ENCODE measurements at places on chromosomes 12 and 14.

GRCh38 chr12:117875744-117876435 is 92.9 kb downstream of the KSR2 start:
- peak; percentile 66 for DNase-seq

- DNase-seq: no peak
These were observed 37.3 kb downstream of the PTGER2 start for GRCh38 chr14:52351233-52352060.

DNA sequence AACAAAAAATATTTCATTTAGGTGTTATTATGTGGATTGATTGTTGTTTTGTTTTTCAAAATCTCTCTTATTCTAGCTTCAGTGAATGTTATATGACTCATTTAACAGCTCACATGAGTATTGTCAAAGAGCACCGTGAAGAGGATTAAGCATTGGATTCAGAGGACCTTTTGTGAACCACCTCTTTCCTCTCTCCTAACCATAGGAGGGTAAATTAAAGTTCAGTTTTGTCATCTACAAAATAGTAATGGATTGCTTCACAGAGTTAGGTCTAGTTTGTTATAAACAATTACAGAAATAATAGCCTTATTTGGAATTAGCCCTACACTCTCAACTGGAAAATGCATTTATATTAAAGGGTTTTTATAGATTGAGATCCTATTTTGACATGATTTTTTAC is 962 bp upstream of the KERA start:
- no peak for DNase-seq

GRCh38 chr12:1984759-1985158 is 19.5 kb downstream of the DCP1B start:
- no peak for DNase-seq

- no peak for DNase-seq
These were observed 45.9 kb downstream of the DIP2B start for GRCh38 chr12:50550530-50551223.

- no peak for DNase-seq
These were observed 5.2 kb downstream of the OR11G2 start for GRCh38 chr14:20195911-20196310.

DNA sequence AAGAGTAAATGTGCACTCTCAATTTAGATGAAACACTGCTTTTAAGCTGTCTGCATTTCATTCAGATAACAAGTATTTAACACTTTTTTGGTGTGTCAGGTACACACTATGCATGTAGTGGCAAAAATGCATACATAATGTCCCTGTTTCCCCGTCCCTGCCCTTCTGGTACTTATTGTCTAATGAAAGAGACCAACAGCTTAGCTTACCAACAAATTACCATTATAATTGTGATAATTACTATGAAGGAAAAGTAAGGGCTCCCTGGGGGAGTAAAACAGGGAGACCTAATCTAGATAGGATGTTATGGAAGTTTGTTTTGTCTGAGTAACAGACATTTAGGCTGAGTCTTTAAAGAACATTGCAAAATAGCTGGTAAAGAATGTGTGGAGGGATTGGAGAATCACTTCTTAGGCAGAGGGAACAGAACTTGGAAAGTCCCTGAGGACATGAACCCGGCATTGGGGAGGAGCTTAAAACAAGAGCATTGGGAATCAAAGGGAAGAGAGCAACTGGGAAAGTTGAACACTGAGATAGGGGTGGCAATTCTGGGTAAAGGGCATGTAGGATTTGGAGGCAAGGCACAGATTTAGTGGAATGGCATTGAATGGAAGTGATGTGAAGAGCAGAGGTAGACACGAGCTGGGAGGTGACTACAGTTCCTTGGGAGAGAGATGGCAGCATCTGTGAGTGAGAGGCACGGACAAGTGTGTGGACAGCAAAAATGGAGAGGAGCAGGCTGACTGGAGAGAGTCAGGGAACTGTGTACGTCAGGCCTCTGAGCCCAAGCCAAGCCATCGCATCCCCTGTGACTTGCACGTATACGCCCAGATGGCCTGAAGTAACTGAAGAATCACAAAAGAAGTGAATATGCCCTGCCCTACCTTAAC is 181.6 kb downstream of the GRIP1 start:
- DNase-seq: no peak

GRCh38 chr14:94026889-94027469 is 839 bp downstream of the OTUB2 start:
- no peak for DNase-seq

- DNase-seq: no peak
These were observed 6.4 kb upstream of the ZNF385A start for GRCh38 chr12:54390668-54391551.

GRCh38 chr14:58969951-58970751 is 218.3 kb upstream of the DAAM1 start:
- no peak for DNase-seq

DNA sequence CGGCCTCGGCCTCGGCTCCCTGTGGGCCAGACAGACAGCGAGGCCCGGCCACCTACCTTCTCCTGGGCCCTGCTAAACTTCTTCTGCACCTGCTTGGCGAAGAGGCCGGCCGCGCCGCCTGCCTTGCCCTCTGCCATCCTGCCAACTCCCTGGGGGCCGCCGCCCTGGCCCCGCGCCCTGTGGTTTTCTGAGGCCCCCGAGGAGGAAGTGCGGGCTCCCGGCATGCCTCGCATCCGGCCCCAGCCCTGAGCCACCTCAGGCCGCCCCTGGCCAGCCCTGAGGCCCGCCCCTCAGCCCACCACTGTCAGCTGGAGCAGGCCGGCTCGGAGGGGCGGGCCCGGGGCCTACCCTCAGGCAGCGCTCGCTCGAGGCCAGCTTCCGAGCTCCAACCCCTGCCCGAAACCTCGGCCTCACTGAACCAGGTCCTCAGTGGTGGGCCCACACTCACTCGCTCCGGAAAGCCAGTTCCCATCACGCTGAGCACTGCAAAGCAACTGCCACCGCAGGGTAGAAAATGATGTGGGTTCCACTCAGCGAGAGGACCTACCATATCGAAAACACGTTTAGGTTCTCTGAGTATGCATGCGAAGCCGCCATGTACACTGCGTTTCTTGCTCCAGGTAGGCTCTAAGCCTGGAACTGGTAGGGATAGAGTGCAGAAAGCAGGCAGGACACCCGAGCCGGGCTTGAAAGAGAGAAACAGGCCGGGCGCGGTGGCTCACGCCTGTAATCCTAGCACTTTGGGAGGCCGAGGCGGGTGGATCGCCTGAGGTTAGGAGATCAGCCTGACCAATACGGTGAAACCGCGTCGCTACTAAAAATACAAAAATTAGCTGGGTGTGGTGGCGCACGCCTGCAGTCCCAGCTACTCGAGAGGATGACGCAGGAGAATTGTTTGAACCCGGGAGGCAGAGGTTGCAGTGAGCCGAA is at the start of gene BIN2:
Gene BIN2, minus strand, starts transcription at position 209 of the 930 bp plus-strand sequence. Its CDS starts 72 bp downstream, at position 137.
- peak; percentile 38 for DNase-seq

DNA sequence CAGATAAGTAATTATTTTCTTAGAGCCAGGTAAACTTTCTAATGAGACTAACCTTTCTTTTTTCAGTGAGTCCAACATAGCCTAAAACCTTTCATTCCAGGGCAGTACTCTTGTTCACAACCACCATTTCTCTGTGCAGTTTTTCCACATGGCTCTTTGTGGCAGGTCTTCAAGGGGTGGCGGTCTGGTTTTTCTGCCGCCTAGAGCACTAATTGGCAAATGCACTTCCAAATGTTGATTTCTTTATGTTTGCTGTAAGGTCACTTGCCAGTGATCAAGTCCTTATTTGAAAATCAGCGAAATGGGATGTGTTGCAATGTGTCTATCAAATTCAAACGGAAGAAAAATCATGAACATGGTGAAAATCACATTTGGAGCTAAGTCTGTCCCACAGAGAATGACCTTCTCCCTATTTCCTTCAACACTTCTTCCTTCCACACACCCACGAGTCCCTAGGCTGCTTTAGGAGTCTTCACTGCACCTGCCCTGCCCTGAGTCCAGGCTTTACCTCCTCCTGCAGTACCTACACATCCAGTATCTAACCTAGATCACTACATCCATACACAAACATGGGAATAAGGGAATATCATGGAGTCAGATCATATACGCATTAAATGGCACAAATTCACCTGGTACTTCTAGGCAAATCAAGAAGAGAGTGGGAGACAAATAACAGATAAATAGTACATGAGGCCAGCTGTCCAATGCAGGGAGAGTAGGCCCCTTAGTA is 1.9 kb downstream of the SRGAP1 start:
- DNase-seq: no peak

GRCh38 chr12:44603701-44604100 is 272.4 kb downstream of the NELL2 start:
- peak; percentile 5 for DNase-seq

- DNase-seq: no peak
These were observed 366.4 kb downstream of the IPO8 start for GRCh38 chr12:30329281-30329680.

GRCh38 chr12:85325442-85325841 is 45.4 kb downstream of the ALX1 start:
- DNase-seq: no peak

DNA sequence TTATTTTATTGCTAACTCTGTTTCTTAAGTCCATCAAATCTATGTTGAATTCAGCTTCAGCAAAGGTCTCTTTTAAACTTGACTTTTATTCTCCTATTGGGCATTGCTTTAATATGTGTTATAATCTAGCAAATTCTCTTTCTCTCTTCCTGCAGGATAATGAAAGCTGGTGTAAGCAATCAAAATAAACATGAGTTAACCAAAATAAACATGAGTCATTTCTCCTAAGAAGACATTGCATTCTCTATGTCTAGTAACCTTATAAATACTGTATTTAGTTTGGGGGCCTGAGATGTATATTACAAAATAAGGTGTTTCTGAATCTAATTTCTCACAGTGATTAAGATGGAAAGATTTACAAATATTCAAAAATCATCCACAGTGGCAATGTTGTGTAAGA is 739.1 kb upstream of the ATXN7L3B start:
- DNase-seq: no peak

- no peak for DNase-seq
These were observed 10.2 kb upstream of the ACSM4 start for GRCh38 chr12:7293670-7294069.

DNA sequence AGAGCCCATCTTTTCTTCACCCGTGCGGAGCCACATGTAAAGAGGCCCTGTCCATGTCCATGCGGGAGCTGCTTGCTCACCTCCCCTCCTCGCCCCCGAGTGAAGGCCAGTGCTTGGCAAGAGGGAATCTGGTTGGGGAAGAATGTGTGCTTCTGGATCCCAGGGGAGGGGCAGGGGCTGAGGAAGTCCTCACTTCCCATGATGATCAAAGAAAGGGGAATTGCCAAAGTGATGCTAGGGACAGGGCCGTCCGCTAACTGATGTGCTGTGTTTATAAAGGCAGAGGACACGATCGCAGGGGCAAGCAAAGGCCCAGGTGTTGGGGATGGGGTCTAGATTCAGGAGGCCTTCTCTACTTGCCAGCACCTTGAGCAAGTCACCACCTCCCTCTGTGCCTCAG is 137.4 kb upstream of the PRMT8 start:
- no peak for DNase-seq

DNA sequence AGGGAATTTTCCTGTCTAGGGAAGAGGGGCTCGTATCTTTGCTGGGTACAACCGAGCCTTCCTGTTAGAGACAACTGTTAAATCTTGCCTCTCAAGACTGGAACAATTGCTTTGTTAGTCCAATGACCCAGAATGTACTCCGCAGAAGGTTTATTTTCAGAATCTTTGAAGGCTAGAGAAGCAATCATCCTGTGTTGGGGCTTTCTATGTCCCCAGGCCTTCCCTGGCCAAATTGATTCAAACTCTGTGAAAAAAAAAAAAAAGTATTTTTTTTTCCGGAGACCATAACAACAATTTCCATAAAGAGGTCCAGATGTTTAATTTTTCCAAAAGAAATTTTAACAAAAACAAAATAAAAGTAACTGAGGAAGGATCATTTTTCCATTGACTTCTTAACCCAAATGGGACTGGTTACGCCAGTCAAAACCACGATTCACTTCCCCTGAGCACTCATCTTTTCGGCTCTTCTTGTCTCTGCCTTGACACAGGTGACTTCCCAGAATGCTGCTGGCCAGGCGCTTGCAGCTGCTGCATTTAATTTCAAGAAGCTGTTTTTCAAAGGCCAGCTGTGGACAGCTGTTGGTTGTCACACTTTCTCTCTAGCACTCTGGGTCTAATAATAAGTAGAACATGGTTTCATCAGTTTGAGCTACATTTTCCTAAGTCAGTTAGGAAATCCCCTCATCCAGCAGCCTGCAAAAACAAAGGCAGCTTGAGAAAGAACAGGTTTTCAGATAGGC is 81.6 kb upstream of the MANSC4 start:
- no peak for DNase-seq

DNA sequence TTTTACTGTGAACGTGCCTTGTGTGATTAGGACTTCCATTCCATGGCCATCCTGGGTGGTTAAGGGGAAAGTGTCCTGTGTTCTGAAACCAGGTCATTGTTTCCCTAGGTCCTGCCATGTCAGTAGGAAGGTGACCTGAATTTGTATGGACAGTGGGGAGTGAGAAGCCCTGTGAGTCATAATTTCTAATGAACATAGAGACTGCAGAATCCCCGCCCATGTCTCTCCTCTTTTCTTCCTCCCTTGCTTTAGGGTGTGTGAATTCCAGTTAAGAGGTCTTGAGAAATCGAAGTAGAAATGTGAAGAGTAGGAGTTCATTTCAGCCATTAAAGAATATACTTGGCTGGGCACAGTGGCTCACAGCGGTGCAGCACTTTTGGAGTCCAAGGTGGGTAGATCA is 8.1 kb downstream of the TTC9 start:
- no peak for DNase-seq

DNA sequence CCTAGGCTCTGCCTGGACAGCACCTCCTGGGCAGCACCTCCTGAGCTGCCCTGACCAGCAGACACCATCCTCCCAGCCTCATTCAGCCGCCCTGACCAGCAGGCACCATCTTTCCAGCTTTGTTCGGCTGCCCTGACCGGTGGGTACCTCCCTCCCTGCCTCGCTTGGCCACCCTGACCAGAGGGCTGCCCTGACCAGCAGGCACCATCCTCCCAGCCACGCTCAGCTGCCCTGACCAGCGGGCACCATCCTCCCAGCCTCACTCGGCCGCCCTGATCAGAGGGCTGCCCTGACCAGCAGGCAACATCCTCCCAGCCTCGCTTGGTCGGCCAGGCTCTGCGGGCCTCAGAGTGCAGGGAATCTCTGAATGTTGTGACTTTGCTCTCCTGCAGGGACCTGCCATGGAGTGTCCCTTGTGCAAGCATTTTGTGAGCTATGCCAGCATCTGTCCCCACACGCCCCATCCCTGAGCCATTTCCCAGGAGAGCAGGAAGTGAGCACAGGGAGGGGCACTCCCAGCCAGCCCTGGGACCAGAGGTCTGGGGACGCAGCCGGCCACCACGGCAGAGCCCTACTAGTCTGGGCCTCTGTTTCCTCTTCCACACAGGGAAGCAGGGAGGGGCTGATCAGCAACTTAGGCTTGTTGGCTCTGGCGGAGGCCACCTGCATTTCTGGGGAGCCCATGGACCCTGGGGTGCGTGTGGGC is 265.5 kb downstream of the SEC23A start:
- no peak for DNase-seq

- no peak for DNase-seq
These were observed 2.7 kb downstream of the PCNX1 start for GRCh38 chr14:70909733-70910614.

Data from Ammon's horn (tissue), 1 donor.